Stimulated activated CD4-positive, alpha-beta T cell treated with anti-CD3 and anti-CD28 coated beads, Interleukin-2, amount 100 ng/mL, for 24 hours (primary cell): ENCODE measurements at places on chromosomes 5 and 9.
A peak's percentile ranks its signal among the peaks of the same experiment; 100 is the strongest.

GRCh38 chr9:127919253-127919815 lies 2.5 kb upstream of the ST6GALNAC4 start:
- DNase-seq = peak; percentile 36

DNA sequence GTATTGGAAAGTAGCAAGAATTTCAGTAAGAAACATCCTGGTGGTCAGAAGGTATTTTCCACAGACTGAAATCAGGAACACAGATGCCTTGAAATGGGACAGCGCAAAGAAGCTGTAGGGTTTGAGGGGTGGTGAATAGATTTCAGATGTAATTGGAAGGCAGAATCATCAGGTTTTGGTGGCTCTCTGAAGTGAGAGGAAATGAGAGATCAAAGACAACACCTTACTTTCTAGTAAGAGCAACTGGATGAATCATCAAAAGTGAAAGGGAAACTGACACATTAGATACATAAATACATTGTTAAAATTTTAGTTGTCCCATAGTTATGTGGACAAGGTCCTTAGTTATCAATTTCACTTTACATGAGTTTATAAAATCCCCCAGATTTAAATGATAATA lies 188.2 kb upstream of the SLC27A6 start:
- no peak for DNase-seq

DNA sequence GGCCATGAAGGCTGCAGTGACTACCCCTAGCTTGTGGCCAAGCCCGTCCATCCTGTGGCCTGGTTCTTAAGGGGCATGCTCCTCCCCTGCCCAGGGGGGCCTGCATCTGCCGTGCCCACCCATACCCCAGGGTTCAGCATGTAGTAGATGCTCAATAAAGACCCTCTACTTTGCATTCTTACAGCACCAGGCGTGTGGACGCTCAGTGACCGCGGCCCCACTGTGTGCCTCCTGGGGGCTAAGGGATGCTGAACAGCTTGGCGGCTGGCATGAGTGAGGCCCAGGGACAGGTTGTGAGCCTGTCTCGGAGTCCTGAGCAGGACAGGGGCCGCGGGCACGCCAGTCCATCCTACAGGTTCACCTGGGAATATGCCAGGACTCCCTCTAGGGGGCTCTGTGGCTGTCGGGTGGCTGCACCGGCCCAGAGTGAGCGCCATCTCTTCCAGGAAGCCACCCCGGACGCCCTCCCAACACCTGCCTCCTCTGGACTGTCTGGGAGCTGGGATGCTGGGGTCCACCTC lies 9.1 kb downstream of the NOTCH1 start:
- no peak for DNase-seq

DNA sequence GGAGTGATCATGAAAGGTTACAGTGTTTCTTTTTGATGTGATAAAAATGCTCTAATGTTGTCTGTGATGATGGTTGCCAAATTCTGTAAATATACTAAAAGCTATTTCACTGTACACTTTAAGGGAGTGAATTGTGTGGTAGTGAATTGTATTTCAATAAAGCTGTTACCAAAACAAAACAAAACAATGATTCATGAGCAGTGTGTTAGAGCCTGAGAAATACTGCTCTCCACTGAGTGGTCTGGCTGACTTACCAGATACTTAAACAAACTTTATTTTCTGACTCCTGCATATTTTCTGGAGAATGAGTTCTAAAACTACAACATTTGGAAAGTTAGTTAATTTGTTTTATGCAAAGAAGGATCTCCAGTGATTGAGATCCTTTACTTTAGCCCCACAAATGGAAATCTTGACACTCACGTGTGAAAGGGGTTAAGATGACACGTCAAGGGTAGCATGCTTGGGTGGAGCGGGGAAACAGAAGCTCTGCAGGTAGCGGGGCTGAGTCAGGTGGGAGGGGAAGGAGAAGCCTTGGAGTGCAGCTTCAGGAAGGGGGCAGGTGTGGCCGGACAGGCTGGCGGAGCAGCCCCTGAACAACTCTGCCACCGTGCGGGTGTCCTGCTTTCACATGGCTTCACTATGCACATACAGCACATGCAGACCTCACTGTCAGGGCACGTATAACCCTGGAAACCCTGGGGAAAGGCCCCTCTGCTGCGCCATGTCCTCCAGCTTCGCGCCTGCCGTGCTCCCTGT lies 256.7 kb downstream of the IRX1 start:
- DNase-seq = no peak
